ENCODE measurements at places on chromosomes 1 and 21.

DNA sequence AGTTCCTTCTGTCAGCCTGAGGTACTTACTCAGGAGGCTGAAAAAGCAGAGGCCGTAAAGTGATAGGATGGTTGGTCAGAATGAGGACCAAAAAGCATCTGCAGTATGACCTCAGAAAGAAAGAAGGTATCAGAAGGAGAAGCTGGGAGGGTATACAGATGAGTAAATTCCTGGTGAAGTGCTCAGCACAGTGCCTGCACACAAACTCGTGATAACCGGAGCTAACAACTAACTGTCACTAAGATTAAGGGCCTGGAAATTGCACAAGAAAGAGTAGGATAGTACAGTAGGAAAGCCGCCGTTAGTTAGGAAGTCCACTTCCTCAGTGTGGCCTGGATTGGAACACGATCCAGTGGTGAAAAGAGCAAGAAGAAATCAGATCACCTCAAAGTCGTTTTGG is 62.6 kb downstream of the VPS26C start:
- DNase-seq: no peak

DNA sequence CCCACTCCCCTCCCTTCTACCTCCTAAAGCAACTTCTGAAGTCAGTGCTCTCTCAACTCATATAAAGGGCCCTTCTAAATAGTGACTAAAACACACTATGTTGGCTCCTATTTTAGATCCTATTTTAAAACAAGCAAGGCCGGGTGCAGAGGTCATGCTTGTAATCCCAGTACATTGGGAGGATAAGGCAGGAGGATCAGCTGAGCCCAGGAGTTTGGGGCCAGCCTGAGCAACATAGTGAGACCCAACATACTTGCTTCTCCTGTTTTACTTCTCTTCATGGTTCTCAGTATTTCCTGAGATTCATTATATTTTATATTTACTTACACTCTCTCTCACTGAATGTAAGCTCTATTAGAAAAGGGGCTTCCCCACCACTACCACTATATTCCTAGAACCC is 42.5 kb downstream of the LUZP1 start:
- DNase-seq: no peak

- DNase-seq: no peak
These were observed 35.3 kb upstream of the NFIA start for GRCh38 chr1:61047061-61047460.

DNA sequence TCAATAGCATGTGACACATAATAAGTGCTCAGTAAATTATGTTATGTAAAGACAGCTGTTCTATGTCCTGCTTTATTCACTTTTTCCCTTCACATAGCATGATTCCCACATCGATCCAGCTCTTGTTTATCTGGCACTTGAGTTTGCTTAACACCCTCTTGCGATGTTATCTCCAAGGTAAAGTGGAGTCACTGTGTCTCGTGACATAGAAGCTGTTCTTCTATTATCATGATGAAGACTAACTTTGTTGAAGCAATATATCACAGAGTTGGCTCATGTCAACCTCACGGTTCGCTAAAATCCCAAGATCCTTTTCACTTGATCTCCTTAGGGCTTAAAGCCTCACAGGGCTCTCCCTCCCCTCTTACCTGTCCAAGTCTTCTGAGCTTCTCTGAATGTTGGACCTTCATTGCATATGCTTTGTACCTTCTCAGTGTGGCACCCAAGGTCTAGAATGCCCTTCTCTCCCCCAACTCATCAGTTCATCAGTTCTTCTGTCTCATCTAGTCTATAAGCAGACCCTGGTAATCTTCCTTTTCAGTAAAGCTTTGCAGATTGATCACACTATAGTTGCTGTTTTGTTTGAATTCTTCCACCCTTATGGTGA is 38.0 kb downstream of the PLXNA2 start:
- peak; percentile 60 for DNase-seq

DNA sequence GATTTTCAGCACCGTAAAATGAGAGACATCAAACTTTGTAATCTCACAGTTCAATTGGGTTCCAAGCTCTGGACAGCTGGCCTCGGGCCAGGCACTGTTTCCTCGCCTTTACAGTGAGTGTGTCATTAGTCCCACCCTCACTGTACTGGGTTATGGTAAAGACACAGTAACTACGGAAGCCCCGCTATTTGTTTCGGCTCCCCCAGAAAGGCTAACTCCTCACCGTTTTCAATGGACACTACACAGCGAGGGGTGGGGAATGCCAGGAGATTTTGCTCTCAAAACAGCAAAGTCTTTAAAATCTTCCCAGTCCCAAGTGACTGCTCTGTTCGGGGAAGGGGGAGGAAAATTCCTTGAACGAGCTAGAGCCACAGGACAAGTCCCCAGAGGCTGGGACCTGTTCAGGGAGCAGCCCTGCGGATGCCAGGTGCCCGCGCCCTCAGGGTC is 757 bp upstream of the SPSB1 start:
- DNase-seq: no peak

DNA sequence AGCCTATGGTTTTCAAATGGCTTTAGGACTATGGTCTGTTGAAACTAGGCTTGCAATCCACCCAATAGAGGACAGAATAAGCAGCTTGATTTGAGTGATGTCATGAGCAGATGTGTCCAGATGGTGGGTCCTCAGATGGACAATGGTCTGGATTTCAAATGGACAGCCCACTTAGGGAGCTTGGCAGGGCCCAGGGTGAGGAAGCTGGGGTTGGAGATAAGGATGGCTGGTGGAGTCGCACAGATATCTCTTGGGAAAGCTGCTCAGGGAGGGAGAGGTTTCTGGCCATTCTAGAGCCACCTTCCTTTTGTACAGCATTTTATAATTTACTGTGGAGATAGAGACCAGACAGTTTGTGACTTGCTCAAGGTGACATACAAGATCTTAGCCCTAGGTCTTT is 55.0 kb downstream of the NFASC start:
- no peak for DNase-seq

DNA sequence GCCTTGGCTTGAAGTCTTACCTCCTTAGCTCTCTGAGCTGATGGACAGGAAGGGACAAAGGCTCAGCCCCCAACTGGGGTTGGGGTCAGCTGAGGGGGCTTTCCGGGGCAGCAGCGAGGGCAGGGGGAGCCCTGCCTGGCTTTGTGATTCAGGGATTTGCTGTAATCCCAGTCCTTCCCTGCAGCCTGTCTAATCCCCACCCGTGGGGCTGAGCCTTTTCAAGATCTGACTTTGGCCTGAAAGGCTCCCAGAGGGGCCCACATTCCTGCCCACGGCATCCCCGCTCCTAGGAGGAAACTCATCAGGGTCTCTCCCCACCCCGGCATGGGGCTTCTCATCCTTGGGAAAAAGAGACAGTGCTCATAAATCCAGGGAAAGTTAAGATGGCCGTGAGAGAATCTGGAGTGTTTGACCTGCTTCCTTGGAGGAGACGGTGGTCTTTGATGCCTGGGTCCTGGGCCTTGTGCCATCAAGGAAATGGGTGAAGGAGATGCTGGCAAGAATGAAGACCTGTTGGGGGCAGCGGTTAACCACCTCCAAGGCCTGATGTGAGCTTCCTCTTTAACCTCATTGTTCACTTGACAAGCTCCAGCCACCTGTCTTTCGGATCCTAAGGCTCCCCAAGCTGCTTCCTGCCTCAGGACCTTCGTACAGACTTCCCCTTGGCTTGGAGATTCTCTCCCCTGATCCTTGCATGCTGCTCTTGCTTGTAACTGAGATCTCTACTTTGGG is 83.1 kb upstream of the WNT4 start:
- no peak for DNase-seq

DNA sequence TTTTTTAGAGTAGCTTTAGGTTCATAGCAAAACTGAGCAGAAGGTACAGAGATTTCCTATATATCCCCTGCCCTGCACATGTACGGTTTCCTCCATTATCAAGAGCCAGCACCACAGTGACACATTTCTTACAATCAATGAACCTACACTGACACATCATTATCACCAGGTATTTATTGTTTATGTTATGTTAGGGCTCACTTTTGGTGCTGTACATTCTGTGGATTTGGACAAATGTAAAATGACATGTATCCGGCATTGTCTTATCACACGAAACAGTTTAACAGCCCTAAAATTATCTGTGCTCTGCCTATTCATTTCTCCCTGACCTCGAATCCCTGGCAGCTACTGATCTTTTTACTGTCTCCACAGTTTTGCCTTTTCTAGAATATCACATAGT is 93.7 kb upstream of the DPH5 start:
- DNase-seq: no peak
